ENCODE measurements at places on chromosomes 4 and X. TPM values are rescaled to one million over a fixed set of nuclear protein-coding genes. Genes with fewer than 3 reads are reported as not detected.

Gene AWAT1
- not detected for total RNA-seq

Gene CT47B1
- total RNA-seq, result not detected

Gene PAK3
- 2.2 TPM for total RNA-seq

Gene GPRIN3
- 0.43 TPM for total RNA-seq

Gene BLTP1
- total RNA-seq, result 133 TPM

Gene ADGRG2
- total RNA-seq, result not detected

Gene DRD5
- total RNA-seq, result not detected

Gene FGG
- not detected for total RNA-seq
